ENCODE measurements at places on chromosomes 13 and 19.

GRCh38 chr19:34310494-34310981 lies 54.5 kb upstream of the GPI start:
- DNase-seq, result no peak

- no peak for DNase-seq
Observed at GRCh38 chr13:61110732-61111131, 304.9 kb downstream of the PCDH20 start.

- DNase-seq, result no peak
Observed at GRCh38 chr19:3047496-3048189, 14.7 kb downstream of the TLE5 start.

DNA sequence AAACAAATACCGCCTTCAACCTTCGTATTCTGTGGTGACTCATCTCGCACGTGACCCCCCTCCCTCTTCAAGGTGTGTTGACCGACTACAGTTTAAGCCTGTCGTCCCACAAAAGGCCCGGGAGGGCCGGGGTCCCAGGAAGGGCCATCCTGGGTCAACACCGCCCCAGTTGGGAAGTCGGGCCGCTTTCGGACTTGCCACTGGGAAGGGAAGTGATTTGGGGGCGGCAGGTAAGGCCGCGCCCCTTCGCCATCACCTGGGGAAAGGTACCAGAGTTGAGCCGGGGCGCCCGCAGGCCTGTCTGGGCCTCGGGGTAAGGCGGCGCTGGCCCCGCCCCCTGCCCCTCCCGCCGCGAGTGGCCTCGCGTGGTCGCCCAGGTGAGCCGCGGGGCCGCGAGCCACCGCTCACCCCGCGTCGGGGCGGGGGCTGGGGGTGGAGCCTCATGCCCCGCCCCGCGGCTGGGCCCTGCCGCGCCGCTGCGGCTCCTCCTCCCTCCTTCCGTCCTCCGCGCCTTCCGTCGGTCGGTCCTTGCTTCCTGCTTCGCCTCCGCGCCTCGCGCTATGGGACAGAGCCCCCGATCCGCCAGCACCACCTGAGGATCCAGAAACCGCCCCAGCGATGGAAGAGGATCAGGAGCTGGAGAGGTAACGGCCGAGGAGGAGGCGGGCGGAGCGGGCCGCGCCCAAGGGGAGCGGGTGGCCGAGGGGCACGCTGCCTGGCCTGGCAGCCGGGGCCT lies at the start of gene POLR1D:
Gene POLR1D, plus strand, starts transcription at position 527 of the 736 bp plus-strand sequence. Its CDS starts 92 bp downstream, at position 619.
- peak; percentile 73 for DNase-seq

GRCh38 chr19:14536926-14537692 lies 7.7 kb downstream of the TECR start:
- DNase-seq, result no peak

DNA sequence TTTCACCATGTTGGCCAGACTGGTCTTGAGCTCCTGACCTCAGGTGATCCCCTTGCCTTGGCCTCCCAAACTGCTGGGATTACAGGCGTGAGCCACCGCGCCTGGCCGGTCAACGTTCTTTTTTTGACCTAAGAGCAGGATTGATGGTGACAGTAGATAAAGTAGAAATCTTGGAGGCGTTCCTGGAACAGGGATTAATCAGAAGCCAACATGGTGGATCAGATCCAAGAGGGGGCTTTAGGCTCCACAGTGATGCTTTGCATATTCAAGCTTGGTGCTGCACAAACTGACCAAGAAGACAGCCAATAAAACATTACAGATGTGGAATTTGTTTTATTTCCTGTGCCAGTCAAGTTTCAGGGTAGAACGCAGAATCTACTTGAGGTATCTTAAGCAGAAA lies 271.2 kb downstream of the FGF9 start:
- no peak for DNase-seq

GRCh38 chr13:89163096-89163495 lies 1491.9 kb downstream of the SLITRK5 start:
- no peak for DNase-seq

DNA sequence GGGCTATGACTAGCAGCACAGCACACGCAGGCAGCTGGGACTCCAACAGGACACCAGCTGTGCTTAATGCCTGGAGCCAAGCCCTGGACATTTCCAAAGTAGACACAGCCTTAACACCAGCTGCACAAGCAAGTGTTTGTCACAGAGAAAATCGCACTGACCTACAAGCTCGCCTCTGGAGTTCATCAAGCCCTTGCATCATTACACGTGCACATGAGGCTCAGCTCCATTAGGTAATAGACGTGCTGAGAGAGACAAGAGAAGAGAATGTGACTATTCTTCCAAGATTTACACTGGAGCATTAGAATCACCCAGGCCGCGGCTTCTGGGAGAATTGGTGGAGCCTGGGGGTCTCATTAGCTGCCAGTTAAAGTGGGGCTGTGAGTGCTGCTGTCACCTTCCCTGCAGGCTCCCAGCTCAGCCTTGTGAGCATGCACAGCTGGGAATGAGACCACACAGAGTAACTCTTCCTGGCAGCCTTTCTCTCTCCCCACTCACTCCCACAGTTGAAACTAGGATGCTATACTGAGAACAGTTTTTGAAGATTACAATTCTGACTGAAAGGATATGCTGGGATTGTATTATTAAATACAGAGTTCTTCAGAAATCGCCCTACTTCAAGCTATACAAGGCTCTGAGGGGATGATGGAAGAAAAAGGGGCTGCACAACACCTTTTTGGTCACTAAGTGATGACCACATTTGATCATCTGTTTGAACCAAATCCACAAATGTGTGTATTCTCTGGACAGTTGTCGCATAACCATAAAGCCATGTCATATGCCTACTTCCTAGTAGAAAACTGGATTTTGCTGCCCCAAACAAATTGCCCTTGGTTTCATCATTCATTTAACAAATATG lies 10.5 kb downstream of the STOML3 start:
- DNase-seq, result no peak

DNA sequence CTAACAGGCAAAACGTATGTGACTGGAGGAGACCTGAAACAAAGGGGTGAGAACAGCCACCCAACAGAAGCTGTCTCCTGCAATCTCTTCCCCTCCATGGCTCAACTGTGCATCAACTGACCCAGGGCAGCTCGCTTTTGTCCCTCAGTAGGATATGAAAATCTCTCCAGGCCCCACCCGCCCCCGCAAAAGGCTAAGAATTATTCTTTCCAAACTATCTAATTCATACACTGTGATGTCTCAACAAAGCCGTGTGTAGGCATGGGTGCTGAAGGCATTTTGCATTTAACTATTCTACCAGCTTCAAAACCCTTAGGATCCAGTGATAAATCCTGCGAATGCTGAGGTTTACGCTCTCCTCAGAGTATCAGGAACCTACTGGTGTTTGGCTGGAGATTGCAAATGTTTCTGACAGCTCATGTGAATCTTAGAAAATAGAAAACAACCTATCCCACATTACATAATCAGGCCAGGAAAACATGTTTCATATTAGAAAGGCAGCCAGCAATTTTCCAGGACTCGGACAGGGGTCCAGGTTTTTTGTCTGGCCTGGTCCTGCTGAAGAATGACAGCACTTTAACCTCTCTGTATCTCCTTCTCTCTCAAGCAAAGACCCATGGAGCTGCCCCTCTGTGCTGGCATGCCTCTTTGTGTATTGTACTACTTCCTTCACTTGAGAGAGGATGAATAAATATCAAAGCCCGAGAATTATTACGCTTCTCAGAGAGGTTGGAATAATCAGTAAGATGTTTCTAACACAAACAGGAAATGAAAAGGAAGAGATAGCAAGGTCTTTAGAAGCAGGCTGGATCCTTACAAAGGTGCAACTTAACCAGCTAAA lies 17.3 kb downstream of the DHRS12 start:
- no peak for DNase-seq

GRCh38 chr13:90680826-90681225 lies 666.7 kb upstream of the MIR17HG start:
- no peak for DNase-seq

GRCh38 chr13:58804832-58805231 lies 1173.3 kb downstream of the PCDH17 start:
- no peak for DNase-seq

Measured in activated gamma-delta T cell treated with anti-CD3 and anti-CD28 coated beads, Interleukin-2, amount 50 U/mL, for 16 hours (primary cell).